ENCODE measurements at places on chromosomes 2 and 18.

- DNase-seq = no peak
These were observed 40.8 kb downstream of the ZEB2 start for GRCh38 chr2:144479138-144479537.

- no peak for DNase-seq
These were observed 162.2 kb downstream of the BAZ2B start for GRCh38 chr2:159454185-159454584.

- no peak for DNase-seq
These were observed 111.7 kb upstream of the CYRIA start for GRCh38 chr2:16777123-16777870.

- DNase-seq = no peak
These were observed 162.3 kb downstream of the TCF4 start for GRCh38 chr18:55425698-55426097.
